ENCODE measurements at places on chromosomes 1 and 21.

DNA sequence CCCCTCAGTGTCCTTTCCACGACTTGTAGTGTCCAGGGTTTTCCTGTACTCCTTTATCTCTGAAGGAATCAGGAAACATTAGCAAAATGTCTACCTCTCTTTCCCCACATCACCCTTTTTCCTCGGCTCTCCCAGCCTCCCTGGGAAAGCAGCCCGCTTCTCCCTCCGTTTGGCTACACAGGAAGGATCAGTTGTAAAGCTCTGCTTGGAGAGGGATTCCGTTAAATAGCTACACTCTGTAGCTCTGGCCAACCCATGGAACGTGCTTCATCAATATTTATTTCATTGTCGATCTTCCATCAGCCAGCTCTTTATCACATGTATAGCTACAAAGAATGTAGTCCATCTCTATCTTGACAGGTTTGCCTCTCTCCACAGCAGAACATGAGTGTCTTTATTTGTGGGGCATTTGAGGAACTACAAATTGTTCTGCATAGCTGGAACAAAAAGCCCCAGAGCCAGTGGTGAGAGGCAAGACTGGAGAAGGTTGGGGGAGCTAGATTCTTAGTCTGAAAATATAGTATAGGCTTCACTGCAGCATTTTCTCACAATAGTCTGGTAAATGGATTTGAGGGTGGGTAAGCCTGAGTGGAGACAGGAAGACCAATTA is 191.8 kb downstream of the SLC35F3 start:
- DNase-seq, result no peak

DNA sequence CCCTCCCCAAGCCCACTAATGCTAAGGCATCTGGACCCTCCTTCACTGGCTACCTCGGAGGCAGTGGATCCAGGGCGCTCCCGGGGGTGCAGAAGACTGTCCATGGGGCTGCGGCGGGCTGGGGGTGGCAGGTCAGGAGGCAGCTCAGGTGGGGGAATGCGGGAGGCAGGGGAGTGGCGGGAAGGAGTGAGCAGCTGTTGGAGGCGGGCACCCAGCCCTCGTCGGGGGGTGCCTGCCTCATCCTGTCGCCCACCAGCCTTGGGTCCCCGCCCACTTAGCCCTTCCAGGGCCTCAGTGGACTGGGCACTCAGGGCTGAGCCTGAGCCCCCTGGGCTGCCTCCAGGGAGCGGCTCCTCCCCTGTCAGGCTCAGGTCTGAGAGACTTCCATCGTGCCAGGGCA is 10.7 kb upstream of the GATAD2B start:
- DNase-seq, result no peak

DNA sequence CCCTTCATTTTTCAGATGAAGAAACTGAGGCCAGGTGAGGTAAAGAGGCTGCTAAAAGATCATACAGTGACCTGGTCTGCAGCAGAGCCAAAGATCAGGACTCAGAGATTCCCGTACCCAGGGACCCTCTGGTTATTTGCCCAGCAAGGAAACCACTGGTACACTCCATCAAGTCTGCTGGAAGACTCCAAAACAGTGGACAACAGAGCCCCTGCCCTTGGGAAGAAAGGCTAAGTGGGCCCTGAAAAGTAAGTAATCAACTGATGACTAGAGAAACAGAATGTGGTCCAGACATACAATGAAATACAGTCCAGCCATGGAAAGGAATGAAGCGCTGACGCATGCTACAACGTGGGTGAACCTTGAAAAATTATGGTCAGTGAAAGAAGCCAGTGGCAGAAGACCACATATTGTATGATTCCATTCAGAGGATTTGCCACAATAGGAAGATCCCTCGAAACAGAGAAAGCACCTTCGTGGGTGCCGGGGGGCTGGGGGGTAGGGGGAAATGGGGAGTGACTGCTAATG is 106.4 kb downstream of the ETS2 start:
- DNase-seq, result no peak

GRCh38 chr1:55445416-55445815 is 230.3 kb upstream of the USP24 start:
- no peak for DNase-seq

GRCh38 chr1:26915204-26915842 is 1.5 kb upstream of the NR0B2 start:
- no peak for DNase-seq

- DNase-seq, result no peak
Measured at GRCh38 chr1:29050166-29050565, 73.5 kb downstream of the TMEM200B start.

DNA sequence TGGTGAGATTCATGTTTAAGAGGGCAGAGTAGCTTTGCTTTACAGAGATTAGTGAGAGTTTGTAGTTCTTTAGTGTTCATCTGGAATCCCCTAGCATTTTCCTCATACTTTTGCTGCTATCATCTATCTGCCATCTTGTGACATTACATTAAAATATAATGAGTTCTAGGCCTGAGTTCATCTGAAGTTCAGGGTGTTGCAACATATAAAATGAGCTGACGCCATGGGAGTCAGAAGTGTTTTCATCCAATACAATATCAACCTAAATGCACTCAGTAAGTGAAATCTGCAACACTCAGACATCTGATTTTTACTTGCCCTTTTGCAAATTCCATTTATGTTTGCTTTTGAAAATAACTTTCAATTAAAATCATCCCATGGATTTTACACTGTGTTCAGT is 153.8 kb downstream of the NTNG1 start:
- no peak for DNase-seq

GRCh38 chr21:35510294-35510693 is 461.2 kb upstream of the RUNX1 start:
- no peak for DNase-seq

GRCh38 chr1:224540535-224540934 is 75.6 kb upstream of the CNIH3 start:
- DNase-seq, result no peak

DNA sequence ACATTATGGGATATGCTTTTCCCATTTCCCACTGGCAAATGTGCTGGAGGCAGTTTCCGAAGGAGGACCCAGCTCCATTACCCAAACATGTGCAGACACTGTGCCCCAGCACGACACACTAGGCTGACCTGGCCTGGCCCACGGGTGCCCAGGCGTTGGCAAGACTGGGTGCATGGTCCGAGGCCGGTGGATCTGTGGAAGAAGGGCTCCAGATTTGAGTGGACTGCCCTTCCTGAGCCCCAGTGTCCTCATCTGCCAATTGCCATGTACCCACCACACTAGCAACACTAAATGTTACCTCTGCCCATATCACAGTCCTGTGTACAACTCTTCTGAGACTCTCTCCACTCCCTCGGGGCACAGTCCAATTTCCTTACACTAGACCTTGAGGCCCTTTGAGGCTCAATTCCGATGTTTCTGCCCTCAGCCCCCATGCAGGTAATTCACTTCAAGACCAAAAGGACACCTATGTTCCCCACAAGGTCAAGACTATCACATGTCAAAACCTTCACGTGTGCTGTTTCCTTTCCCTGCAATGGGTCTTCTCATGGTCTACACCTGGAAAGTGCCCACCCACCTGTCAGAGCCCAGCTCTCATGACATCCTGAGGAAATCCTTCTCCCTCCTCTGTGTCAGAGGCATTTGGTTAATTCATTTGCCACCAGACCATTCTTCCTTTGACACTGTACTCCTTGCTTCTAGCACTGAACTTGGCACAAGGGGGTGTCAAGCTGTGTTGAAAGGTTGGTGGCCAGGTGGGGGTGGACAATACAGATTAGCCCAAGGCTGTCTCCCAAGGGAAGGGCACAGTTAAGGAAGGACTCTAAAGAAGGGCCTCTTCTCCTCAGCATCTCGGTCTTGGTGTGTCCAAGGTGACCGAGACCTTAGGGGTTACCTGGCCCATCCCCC is 124.9 kb downstream of the DMRTB1 start:
- no peak for DNase-seq

- no peak for DNase-seq
Measured at GRCh38 chr1:210144736-210145135, 87.9 kb upstream of the SERTAD4 start.

- DNase-seq, result no peak
Measured at GRCh38 chr1:174433451-174433850, 14.3 kb upstream of the GPR52 start.

- DNase-seq, result no peak
Measured at GRCh38 chr1:74478979-74479378, 33.4 kb downstream of the LRRC53 start.

GRCh38 chr21:33542640-33543504 is at the start of gene SON:
TSS of gene SON (plus strand) at chr21:33543038. CDS start at chr21:33543093, 55 bp downstream.
- peak; percentile 94 for DNase-seq

DNA sequence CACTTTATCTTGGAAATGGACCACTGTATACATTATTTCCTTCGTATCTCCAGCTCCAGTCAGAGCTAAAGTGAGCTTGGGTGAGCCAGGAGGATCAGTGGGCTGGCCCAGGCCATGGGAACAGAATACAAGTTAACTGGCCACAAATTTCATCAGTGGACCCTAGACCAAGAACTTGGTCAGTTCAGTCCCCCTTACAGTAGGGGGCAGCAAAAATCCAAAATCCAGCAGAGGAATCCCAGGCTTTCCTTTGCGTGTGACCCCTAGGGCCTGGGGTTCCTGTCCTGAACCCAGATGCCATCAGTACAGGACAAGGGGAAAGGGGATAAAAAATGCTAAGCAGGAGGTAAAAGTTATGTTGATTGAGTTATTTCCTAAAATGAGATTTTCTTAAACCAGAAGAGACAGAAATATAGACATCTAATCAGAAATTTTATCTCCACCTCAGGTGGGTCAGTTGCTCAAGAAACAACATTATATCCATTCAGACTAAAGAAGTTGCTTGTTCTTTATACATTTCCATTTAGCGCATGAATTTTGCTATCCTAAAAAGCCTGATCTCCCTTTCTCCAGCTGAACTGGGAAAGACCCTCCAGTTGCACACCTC is 24.1 kb upstream of the LCE5A start:
- DNase-seq, result no peak

- no peak for DNase-seq
Measured at GRCh38 chr1:94259635-94260289, 22.4 kb upstream of the ARHGAP29 start.

- DNase-seq, result no peak
Measured at GRCh38 chr1:199742547-199742946, 285.0 kb upstream of the NR5A2 start.

DNA sequence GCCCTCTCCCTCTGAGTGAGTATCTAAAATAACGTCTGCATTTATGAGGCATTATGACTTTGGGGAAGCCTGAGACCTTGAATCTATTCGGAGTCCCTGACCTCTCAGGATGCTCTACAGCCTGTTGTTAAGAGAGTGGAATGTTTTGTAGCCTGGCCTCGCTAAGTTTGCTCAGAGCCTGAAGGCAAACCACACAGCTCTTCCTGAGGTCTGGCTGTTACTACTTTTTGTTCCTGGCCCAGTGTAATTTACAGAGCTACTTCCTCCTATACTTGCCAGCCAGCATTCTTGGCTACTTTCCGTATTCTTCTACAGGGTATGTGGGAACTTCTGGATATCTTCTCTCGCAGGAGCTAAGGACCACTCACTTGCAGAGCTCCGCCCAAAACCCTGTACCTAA is 3.6 kb upstream of the ZMYM4 start:
- peak; percentile 39 for DNase-seq

DNA sequence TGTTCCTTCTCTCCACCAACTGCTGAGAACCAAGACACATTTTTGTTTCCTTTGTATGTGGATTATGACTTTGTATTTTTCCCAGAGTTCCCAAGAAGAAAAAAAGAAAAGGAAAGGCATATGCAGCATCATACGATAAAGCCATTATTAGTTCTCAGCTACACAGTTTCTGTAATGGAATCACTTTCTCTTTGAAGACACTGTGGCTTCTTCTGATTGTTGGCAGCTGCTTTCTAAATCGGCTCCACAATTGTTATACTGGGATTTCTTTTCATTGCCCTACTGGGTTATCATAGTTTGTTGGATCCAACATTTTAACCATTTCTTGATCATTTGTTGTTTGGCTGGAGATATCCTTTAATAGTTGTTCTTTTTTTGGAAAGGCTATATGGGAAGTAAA is 89.5 kb upstream of the HIVEP3 start:
- DNase-seq, result no peak

- DNase-seq, result peak; percentile 58
Measured at GRCh38 chr1:20521960-20522861, 14.3 kb upstream of the MUL1 start.

DNA sequence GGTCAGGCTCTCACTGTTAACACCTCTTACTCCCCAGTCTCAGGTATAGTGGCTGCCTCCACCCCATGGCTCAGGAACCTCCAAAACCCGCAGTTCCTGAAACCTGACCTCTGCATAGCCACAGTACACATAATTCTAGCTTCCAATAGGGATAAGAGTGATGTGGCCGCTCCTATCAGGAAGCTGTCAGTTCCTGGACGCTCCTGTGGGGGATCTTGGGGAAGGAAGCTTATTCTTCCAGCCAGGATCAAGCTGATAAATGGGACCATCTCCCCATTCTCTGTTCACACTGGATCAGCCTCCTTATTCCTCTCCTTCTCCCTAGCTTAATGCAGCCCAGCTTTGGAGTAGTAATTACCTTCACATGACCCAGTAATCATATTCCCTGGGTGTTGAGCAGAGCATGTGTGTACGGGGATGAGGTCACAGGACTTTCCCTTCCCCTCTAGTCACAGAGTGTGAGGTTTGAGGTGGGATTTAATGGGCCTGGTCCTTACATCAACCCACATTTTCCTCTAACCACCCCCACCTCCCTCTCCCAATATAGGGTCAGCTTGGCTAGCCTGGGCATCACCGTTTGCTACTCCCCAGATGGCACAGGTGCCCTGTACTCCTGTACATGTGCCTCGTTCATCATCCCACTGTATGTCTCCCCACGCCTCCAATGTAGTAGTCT is 7.0 kb upstream of the POU3F1 start:
- DNase-seq, result no peak

GRCh38 chr1:47753808-47754207 is 243.4 kb downstream of the TRABD2B start:
- DNase-seq, result no peak

GRCh38 chr21:44079846-44080245 is 27.4 kb upstream of the PWP2 start:
- DNase-seq, result no peak

DNA sequence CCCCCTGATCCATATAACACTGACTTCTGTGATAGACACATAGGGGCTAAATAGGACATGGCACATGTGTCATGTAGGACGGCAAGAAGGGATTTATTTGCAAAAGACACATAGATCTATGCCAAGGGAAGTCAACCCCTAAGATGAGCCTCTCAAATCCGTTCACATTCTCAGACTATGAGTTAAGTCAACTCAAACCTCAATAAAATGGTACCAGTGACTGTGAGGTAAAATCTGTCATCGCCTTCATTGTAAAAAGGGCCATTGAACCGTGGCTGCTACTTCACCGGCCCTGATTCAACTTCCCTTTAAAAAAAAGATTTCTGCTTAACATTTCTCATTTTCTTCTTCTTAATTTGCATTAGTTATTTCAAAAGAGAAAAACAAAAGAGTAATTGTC is 144.0 kb downstream of the ZNF281 start:
- DNase-seq, result no peak

GRCh38 chr1:218546314-218546713 is 201.2 kb downstream of the TGFB2 start:
- no peak for DNase-seq

GRCh38 chr1:183720028-183720427 is 66.9 kb upstream of the APOBEC4 start:
- DNase-seq, result no peak

DNA sequence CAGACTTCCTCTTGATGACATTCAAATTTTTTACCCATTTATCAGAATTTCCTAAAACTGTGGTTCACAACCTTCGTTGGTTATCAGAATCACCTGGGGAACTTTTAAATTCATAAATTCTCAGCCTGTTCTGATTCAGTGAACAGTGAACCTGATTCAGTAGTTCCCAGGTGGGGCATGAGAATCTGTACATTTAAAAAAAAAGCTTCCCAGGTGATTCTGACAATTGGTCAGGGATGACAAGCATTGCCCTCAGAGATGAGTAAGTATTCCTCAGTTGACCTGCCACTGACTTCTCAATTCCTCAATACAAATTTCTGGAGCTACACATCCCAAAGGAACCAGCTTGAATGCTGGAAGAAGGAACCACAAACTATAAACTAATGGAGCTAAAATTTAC is 23.5 kb upstream of the CR2 start:
- no peak for DNase-seq

Data from KG1 (cell line).